ENCODE measurements at places on chromosomes 13 and 19.

GRCh38 chr19:48999481-49000325 lies 6.0 kb downstream of the RUVBL2 start:
- DNase-seq = peak; percentile 88

DNA sequence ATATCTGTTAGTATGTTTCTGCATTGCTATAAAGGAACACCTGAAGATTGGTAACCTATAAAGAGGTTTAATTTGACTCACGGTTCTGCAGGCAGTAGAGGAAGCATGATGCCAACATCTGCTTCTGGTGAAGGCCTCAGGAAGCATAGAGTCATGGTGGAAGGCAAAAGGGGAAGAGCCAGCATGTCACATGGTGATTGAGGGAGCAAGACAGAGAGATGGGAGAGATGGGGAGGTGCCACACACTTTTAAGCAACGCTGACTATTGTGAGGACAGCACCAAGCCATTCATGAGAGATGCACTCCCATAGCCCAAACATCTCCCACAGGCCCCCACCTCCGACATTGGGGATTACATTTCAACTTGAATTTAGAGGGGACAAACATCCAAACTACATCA lies 32.8 kb downstream of the COG6 start:
- no peak for DNase-seq

DNA sequence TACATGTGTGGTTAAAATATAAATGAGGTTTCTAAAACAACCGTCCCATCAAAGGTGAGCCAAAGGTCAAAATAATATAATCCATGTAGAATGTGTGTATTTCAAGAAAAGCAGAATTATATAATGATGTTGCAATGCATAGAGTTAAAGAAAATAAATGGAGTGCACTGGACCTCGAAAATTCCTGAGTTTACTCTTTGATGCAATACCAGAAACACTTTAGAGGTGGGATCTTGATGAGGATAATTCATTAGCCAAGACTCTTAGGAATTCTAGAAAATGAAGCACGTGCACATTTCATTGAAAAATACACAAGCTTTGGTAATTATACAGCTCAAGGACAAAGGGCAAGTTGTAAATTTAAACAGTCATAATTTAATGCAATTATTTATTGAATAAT lies 508.9 kb upstream of the ARGLU1 start:
- no peak for DNase-seq

GRCh38 chr13:74892096-74892495 lies 589.9 kb downstream of the TBC1D4 start:
- DNase-seq = no peak

GRCh38 chr13:53174545-53174944 lies 145.9 kb downstream of the OLFM4 start:
- no peak for DNase-seq

GRCh38 chr13:33842207-33842606 lies 24.3 kb downstream of the RFC3 start:
- DNase-seq = no peak

- no peak for DNase-seq
These were observed 75.0 kb downstream of the ZIC5 start for GRCh38 chr13:99896369-99897075.

GRCh38 chr19:51131780-51132680 lies 7.3 kb downstream of the SIGLEC9 start:
- DNase-seq = peak; percentile 43

GRCh38 chr13:111893607-111894443 lies 173.1 kb upstream of the SOX1 start:
- DNase-seq = peak; percentile 73

DNA sequence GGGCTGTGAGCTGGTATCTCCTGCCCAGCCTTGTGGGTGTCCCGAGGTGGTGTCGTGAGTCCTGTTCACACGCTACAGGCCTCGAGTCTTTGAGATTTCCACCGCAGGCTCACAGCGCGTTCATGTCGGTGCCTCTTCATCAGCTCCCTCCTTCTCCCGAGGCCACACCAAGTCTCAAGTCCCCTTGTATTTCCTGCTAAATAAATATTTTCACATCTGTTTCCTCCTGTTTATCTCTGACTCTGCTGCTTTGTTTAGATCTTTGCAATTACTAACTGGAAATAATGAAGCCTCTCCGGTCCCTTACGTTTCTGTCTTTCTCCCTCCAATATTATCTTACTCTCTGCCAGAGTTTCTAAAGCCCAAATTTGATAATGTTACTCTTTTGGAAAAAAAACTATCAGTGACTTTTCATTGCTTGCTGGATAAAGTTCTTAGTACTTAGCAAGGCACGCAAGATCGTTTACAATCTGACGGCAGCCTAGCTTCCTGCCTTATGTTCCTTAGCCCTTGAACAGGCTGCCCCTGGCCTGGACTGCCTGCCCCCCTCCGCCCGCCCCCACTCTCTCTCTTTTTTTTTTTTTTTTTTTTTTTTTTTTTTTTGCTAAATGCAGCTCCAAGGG lies 130.5 kb upstream of the RNF113B start:
- DNase-seq = no peak
